ENCODE measurements at places on chromosomes 4 and X. TPM values are rescaled to one million over a fixed set of nuclear protein-coding genes. Genes with fewer than 3 reads are reported as not detected.

Gene HAND2
- polyA plus RNA-seq: not detected

GRCh38 chr4:182280436-182281111, 37.4 kb downstream of the TENM3 start:
- no peak for DNase-seq

- no peak for DNase-seq
These were observed 867.8 kb downstream of the CCSER1 start for GRCh38 chr4:90994851-90995574.

DNA sequence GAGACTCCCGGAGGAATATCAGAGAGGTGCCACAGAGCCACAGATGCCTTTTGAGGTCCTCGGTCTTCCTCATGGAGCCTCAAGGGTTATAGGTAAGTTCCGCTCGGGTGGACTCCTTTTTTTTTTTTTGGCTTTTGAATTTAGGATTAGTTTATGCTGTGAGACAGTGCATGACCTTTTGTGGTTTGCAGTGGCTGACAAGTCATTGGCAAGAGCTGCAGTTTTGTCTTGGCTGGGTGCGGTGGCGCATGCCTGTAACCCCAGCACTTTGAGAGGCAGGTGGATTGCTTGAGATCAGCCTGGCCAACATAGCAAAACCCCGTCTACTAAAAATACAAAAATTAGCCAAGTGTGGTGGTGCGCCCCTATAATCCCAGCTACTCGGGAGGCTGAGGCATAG, 4.5 kb upstream of the GRSF1 start:
- DNase-seq: no peak

Gene TMEM271
- not detected for polyA plus RNA-seq

Gene PHEX
- 0.45 TPM for polyA plus RNA-seq

- no peak for DNase-seq
These were observed 18.3 kb upstream of the IL21 start for GRCh38 chr4:122639181-122639580.

DNA sequence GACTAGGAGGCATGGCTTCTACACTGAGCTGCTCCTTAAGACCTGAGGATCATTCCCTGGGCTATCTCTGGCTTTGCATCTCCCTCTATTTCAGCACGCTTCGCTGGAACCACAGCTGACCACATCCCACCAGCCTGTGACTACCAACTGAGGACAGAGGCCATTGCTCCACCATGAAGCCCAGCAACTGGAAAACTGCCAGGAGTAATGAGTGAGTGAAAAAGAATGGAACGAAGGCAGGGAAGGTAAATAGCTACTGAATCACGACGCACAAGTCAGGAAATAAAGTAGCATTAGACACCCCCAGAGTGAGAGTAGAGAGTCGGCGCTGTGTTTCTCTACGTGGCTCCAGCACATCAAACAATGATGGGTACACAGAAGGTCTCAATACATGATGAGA, 314.7 kb downstream of the LDB2 start:
- DNase-seq: no peak

- DNase-seq: no peak
These were observed 11.9 kb downstream of the REPS2 start for GRCh38 chrX:16958356-16958755.

Gene REELD1
- polyA plus RNA-seq: not detected

Gene CCKAR
- polyA plus RNA-seq: not detected

Gene RAB40A
- polyA plus RNA-seq: 0.63 TPM

GRCh38 chr4:112751447-112751846, 114.5 kb downstream of the LARP7 start:
- DNase-seq: no peak

GRCh38 chr4:93334003-93334402, 494.6 kb upstream of the ATOH1 start:
- DNase-seq: no peak

Gene HSFX2
- 0.39 TPM for polyA plus RNA-seq

DNA sequence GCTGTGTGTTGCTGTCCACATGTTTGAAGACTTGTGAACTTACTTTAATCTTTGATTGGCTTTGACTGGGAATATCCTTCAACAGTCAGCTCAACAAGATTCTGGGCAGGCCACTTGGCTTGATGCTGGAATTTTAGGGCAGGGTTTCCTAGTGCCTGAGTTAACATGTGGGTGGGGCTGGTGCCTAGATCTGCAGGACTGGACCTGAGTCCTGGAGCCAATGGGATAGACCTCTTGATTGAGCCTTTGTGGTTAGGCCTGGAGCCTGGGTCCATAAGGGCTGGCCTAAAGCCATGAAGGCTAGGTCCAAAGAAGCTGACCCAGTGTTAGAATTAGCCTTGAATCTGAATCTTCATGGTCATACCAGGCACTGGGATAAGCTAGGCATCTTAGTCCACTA, 757.1 kb upstream of the ADGRL3 start:
- no peak for DNase-seq

- no peak for DNase-seq
These were observed 501.8 kb downstream of the BCOR start for GRCh38 chrX:39595977-39596376.

- DNase-seq: no peak
These were observed 3.1 kb downstream of the BRWD3 start for GRCh38 chrX:80806557-80806956.

DNA sequence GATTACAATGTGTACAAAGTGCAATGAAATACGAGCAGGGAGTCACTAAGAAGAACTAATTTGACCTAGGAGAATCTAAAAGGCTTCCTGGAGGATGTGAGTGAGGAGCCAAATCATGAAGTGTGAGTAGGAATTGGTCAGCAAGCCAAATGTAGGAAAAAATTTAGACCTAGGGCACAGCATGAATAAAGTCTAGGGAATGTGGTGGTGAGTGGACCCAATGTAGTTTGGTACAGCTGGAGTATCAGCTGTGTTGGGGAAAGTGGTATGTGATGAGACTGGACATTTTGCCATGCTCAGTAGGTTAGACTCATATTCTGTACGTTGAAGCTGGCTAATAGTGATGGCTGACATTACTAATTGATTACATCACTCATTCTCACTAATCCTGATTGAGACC, 191.0 kb downstream of the AFF2 start:
- DNase-seq: no peak

Gene TLR2
- polyA plus RNA-seq: 1.8 TPM

GRCh38 chr4:98006060-98006459, 137.2 kb downstream of the STPG2 start:
- no peak for DNase-seq

DNA sequence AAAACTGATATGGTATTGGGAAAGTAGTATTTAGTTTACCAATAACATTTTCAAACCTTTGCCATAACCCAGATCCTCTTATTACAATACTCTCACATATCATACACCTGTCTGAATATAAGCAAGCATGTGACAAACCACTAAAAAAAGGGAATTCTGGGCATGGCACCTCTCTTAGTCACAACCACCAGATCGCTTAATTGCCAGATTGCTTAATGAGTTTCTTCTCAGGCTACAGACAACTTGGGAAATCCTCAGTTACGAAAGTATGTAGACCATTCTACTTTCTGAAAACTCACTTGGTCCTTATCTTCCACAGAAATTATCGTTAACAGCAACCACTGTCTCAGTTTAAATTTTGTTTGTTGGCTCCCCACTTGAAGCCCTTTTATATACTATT, 2.1 kb downstream of the NAF1 start:
- no peak for DNase-seq

- no peak for DNase-seq
These were observed 32.9 kb upstream of the DKK2 start for GRCh38 chr4:107069049-107069448.

GRCh38 chr4:149521611-149522425, 293.8 kb downstream of the IQCM start:
- DNase-seq: no peak

Gene TMPRSS11A
- polyA plus RNA-seq: 0.10 TPM

GRCh38 chr4:156377036-156377710, 423.5 kb upstream of the CTSO start:
- DNase-seq: no peak

Gene POU3F4
- polyA plus RNA-seq: not detected

GRCh38 chr4:55075823-55076716, 49.3 kb downstream of the KDR start:
- no peak for DNase-seq
